ENCODE measurements at places on chromosomes 7 and 10.

DNA sequence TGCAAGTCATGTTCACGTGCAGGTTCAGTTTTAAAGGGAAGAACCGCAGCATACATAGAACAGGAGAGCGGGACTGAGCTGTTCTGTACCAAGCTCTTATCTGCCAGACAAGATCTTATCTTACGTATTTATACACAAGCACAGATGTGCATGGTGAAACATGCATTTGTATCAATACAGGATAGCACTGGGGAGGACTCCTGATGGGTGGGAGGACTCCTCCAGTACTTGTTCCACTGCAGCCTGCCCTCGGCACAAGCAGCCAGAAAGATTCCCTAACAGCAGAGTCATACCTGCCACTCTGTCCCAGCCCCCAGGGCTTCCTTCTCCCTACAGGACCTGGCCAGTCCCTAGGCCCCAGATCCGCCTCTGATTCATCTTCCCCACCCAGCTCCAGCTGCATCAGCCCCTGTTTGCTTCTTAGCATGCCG is 13.2 kb upstream of the PRKCQ start:
- no peak for DNase-seq

GRCh38 chr10:1169981-1170866 is 114.0 kb downstream of the WDR37 start:
- DNase-seq = no peak

DNA sequence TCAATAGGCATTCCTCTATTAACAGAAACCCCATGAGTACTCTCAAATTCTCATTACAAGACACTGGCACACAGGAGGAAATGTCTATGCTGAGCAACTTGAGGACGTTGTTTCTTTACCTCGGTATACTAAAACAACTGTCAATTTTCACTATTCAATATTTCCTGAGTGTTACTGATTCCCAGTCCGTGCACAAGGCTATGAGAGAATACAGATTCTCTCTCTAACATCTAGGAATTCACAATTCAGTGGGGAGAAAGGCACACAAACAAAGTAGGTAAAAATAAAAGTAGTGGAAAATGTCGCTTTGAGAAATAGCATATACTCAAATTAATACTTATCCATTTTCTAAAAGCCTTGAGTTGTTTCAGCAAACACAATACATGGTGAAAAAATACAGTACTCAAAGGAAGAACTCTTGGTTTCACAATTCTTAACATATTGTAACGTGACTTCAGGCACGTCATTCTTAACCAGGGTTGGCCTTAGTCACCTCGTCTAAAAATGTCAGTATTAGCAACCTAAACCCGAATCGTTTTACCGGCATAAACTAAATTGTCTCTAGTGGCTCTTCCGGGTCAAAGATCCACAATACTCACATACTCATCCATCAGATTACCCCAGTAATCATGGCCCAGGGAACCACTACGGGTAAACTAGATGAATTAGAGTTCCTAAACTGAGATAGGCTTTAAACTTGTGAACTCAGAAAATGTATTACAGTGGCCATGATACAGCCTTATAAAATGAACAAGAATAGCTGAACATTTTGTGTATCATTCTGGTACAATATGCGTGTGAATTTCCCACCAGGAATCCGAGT is 1.5 kb downstream of the IPMK start:
- peak; percentile 12 for DNase-seq

- peak; percentile 41 for DNase-seq
These were observed at the start of gene VWA2 for GRCh38 chr10:114239117-114239993. TSS of gene VWA2 (plus strand) at chr10:114239254. CDS start at chr10:114248714, 9,460 bp downstream.

DNA sequence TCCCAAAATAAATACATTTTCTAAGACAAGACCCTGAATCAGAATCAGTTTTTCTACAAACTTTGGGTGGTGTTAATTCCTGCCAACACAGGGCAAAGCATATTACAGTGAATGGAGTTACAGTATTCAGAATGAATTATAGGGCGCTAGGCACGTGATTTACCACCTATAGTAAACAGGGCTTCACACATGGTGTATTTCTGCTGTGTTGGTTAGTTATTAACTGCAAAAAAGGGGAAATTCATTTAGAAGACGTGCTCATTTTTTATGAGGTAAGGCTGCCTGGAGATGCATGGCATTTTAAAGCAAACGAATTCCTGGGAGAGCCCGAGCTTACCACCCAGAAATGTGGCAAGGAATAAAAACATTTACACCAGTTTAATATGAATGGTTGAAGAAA is 393.8 kb downstream of the LRMDA start:
- DNase-seq = no peak

GRCh38 chr7:147047696-147048095 is 931.1 kb downstream of the CNTNAP2 start:
- DNase-seq = no peak

DNA sequence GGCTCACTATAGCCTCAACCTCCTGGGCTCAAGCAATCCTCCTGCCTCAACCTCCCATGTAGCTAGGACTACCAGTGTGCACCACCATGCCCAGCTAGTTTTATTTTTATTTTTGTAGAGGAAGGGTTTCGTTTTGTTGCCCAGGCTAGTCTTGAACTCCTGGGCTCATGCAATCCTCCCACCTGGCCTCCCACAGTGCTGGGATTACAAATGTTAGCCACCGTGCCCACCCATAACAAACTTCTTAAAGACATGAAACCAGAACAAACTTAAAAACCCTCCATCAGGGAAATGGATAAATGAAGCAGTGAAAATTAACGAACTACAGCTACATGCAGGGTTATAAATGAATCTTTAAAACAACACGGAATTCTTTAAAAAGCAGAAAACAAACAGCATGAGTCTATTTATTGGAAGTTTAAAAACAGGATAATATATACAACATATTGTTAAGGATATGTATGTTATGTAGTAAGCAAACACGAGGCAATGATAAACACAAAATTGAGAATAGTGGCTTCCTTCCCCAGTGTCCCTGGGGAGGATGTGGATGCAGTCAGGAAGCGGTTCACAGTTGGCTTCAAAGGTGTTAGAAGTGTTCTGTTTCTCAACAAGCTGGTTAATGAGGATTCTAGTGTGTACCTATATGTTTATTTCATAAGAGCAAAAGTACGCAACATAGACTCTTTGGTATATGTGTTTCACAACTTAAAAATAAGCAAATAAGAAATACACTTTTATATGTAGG is 128.2 kb upstream of the IMMP2L start:
- no peak for DNase-seq

DNA sequence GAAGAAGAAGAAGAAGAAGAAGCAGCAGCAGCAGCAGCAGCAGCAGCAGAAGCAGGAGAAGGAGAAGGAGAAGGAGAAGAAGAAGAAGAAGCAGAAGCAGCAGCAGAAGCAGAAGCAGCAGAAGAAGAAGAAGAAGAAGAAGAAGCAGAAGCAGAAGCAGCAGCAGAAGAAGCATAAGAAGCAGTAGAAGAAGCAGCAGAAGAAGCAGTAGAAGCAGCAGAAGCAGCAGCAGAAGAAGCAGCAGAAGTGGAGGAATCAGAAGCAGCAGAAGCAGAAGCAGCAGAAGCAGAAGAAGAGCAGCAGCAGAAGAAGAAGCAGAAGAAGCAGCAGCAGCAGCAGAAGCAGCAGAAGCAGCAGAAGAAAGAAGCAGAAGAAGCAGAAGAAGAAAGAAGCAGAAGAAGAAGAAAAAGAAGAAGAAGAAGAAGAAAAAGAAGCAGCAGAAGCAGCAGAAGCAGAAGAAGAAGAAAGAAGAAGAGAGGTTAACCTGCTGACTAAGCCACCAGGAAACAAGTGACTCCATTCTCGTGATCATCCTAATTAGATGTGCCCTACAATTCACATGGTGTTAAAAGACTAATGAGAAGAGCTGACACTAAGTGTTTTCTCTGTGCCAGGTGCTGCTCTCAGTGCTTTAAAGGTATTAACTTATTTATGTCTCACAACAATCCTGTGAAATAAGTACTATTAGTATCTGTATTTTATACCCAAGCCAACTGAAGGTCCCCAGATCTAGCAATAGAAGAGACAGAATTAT is 11.6 kb downstream of the CDNF start:
- no peak for DNase-seq

DNA sequence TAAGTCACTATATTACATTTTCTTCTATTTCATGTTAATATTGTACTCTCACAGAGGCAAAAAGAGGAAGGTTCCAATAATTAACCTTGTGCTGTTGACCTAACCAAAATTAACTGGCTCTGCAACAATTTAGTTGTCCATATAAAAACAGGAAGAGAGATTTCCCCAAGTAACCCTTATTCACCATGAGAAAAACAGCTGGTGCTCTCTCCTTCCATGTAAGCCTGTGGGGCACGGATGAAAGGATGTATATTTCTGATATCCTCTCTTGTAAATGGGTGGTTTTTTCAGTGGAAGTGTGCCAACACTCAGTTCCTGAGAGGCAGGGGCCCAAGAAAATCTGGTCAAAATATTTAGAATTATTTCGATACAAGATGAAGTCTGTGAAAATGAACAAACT is 358.1 kb downstream of the CRPPA start:
- DNase-seq = no peak

DNA sequence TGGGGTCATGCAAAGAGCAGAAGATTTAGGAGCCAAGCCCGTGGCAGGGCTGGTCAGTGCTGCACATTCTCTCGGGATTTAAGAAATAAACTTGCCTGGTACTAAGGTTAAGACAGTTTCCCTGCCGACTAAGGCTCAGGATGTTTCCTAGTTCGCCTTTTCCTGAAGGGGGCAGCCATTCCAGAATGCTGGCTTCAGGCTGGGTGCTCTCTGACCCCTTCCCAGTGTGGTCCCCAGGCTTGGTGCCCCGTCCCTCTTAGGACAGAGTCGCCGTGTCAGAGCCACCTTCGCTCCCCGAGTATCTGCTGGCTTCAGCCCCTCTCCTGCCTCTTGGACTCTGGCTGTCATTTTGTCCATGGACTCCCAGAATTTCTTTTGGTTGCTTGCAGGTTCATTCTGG is 117.2 kb downstream of the ELFN1 start:
- no peak for DNase-seq
